ENCODE measurements at places on chromosomes 4 and X. TPM values are rescaled to one million over a fixed set of nuclear protein-coding genes. Genes with fewer than 3 reads are reported as not detected.

DNA sequence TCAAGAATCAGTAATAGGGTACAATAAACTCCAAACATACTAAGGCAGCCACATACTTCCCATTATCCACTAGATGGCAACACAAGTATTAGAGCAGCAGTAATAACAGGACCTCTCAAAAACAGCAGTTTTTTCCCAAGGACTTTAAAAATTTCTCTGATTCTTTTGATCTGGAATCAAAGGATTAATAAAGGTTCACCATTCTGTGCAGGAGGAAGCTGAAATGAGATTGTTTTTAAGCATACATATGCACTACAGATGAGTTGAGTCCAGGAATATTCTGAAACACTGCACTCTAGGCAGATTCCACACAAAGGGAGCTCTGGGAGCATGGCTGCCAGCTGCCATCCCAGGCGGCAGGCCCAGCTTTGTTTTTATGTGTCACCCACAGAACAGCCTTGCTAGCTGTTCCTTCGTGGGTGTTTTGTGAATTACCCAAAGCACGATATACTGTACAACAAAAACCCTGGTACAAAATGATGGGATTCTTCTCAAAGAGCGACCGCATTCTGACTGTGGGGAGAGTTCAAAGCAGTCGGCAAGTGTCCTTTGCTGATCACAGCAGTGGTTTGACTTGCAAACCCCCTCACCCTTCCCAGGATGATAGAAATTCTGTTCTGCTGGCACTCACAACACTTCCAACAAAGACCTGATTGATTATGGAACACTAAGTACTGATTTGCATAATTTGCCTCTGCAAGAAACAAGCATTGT, 61.0 kb downstream of the STX18 start:
- DNase-seq: no peak

DNA sequence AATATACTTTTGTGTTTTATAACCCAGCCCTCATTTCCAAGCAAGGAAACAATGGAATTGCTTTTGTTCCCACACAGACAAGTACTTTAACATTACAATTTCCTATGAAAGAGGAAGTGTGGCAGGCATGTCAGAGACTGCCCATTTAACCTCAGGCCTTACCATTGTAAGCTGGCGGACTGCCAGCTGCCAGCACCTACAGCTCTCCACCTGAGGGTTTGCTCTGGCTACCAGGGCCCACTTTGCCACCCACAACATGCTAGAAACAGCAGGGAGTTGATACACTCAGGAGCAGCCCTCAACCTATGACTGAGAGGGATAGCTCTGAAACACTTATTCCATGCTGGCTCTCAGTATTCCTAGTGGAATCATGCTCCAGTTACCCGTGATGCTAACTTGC, 152.3 kb upstream of the PRDX4 start:
- DNase-seq: no peak

DNA sequence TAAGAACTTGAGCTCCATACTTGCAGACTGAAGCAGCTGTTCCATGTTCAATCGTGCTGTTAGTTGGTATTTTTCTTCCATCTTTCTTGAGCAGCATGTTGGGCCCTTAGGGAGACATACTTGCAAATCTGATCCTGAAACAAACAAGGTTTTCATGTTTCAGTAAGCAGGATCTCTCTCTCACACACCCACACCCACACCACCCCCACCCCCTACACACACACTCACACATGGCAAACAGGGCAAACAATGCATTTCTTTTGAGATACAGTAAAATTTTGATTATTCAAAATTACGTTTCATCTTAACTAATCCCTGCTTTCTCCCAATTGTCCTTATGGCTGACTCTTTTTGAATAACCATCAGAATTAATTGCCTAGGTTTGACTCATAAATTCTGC, 32.3 kb downstream of the GPC3 start:
- DNase-seq: no peak

DNA sequence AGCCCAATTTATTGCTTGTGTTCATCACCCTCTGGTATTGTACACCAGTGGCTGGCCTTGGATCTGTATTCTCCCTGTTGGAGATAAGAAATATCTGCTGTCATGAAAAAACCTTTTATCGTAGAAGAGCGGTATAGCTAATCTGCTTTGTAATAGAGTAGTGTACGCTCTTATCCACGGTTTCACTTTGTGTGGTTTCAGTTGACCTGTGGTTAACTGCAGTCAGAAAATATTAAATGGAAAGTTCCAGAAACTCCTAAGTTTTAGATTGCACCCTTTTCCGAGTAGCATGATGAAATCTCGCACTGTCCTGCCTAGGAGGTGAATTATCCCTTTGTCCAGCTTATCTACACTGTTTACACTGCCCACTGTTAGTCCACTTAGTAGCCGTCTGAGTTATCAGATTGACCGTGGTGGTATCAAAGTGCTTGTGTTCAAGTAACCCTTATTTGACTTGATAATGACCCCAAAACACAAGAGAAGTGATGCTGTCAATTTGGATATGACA, 42.4 kb downstream of the KDM6A start:
- no peak for DNase-seq

- DNase-seq: no peak
These were observed 105.6 kb downstream of the AMELX start for GRCh38 chrX:11398785-11399184.

- no peak for DNase-seq
These were observed 57.1 kb upstream of the EFHC2 start for GRCh38 chrX:44400588-44400987.

DNA sequence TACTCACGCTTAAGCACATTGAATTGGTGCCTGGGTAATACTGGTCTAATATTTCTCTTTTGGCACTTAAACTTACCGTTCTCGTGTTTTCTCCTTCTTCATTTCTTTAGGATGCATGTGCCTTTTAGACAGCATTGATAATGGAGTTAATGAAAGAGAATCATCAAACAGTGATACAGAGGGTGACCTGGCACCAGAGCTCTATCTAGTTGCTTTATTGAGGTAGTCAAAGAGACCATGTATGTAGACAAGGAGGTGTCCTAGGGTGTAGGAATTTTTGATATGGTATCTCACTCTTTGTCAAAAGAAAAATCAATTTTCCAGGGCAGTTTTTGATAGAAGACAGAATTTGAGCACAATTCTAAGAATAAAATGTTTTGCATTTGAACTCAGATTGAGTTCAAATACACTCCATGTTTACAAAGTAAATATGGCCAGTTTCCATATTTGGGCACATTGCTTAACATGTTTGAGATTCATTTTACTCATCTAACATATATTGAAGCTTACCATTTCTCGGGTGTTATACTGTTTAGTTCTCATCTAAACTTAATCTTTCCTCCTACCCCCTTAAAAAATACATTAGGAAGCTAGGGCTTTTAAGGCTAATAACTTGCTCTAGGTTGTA, 92.0 kb downstream of the WWC2 start:
- no peak for DNase-seq

GRCh38 chrX:40385256-40385655, 195.5 kb upstream of the ATP6AP2 start:
- no peak for DNase-seq

GRCh38 chrX:35728481-35728880, 69.7 kb upstream of the MAGEB16 start:
- no peak for DNase-seq

DNA sequence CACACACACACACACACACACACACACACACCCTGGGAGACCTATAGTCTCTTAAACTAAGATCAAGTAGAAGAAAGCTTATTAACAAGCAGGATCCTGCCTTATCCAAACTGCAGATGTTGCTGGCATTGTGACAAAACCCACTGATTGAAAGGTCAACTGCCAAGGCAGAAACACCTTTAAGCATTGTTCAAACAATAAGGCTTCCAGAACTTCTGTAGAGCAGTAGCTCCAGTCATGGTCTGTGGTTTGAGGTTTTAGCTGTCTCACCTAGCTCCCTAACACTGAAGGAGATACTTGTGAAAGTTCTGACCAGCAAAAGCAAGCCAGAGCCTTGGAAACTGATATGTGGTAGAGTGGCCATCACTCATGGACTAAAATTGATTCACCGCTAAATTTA, 59.8 kb downstream of the PTCHD1 start:
- peak; percentile 22 for DNase-seq

GRCh38 chr4:87950493-87950892, 25.0 kb upstream of the SPP1 start:
- no peak for DNase-seq

DNA sequence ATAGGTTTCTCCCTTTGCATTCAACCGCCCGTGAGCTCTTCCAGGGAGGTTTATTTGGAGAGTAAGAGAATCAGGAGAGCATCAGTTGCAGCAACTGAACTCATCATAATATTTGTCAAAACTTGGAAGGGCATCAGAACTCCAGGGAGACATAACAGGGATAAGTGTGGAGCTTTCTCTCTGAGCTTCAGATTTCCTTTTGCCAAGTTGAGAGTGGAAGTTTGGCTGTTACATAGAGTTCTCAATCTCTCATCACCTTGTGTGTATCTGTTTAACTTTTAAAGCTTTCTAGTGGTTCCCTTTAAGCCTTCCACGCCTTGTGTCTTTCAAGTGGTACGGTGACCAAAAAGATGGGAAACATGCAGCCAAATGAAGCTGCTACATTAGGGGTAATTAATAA, 18.8 kb downstream of the BMP3 start:
- no peak for DNase-seq

GRCh38 chr4:88858752-88859151, 161.1 kb upstream of the NAP1L5 start:
- DNase-seq: no peak

- no peak for DNase-seq
These were observed 109.2 kb downstream of the ARHGAP10 start for GRCh38 chr4:147840838-147841738.

DNA sequence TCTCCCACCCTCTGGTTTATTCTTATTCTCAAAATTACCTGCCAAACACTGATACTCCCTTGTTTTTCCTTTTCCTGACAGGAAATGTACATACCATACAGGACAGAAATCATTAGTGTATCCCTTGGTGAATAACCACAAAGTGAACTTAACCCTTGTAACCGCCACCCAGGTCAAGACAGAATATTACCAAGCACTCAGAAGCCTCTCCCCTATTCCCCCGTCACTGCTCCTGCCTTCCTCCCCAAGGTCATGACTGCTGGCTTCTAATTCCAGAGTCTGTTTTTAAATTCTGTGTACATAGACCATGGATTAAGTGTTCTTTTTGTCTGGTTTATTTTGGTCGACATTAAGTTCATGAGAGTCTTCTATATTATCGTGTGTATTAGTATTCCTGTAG, 37.7 kb downstream of the HTT start:
- DNase-seq: no peak

GRCh38 chrX:65451663-65452062, 82.9 kb downstream of the LAS1L start:
- DNase-seq: peak; percentile 26

DNA sequence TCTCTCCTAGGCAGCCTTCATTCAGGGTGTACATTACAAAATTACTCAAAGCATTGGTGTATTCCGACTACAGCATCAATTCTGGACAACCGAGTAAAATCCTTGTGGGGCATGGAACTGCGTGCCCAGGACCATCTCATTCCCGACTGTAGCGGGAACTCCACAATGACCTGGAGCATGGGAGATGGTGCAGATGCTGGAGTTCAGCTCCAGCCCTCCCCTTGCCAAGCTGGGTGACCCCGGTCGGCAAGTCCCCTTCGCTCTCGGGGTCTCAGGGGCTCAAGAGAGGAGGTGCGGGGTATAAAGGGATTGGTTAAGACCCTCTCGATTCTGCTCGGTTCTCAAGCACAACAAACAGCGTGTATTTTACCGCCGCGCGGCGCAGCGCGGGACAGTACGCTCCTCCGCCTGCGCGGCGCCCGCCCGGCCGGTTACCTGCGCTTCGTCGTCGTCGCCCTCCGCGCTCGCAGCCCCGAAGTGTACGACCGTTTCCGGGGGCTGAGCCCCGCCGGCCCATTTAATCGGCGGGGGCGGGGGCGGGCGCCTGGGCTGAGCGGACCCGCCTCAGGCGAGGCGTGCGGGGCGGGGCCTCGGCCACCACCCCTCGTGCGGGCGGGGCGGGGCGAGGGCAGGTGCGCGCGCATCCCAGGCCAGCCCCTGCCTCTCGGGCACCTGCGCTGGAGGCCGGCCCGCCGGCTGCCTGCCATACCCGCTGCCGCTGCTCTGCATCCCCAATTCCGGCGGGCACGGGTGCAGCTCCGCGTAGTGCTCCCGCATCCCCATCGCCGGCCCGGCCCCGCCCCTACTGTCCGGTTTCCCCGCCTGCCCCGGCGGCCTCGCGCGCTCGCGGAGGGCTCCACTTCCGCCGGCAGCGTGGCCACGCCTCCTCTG, at the start of gene G6PD:
G6PD (minus strand) TSS at position 493 of the 891 bp plus-strand sequence. CDS start 691 bp downstream, outside the sequence.
- peak; percentile 71 for DNase-seq

DNA sequence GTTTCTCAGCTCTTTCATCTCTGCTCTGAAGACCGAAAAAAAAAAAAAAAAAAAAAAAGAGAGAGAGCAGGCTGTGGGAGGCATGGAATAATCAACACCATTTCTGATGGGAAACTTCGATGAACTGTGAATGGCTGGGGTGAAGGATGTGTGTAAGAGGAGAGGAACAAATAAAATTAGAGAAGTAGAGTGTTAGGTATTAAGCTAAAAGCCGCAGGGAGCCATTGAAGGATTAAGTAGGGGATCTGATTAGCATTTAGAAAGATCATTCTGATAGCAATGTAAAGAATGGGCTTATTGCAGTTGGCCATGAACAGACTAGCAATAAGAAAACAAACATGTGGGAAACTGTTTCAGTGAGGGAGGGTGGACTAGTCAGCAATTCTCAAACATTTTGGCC, 33.6 kb upstream of the JADE1 start:
- DNase-seq: no peak

GRCh38 chr4:80619070-80619674, 283.6 kb downstream of the CFAP299 start:
- DNase-seq: no peak

DNA sequence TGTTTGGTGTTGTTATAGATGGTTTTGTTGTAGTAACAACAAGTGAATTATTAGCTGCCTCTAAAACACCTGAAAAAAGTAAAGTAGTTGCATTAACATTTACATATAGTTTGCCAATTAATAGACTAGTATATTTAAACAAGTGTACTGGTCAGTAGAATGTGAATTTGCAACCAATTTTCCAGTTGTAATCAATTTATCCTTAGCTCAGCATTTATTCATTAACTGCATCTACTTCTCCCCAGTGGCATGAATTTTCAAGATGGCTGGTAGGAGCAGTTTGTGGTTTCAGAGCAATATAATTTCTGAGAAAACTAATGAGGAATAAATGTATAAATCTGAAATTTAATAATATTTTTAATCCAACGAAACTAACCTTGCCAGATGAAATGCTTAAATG, 37.9 kb downstream of the EMCN start:
- no peak for DNase-seq

GRCh38 chr4:8387615-8388527, 52.7 kb downstream of the ACOX3 start:
- no peak for DNase-seq

Gene MAGEB16
- not detected for total RNA-seq

Gene ZAR1
- total RNA-seq: not detected

Gene DGKK
- not detected for total RNA-seq

Gene OTUD4
- 33.2 TPM for total RNA-seq

Gene MGAT4D
- total RNA-seq: not detected

Gene GLUD2
- total RNA-seq: 0.30 TPM

Gene RNF175
- not detected for total RNA-seq

Gene LRP2BP
- 0.42 TPM for total RNA-seq

Data from colonic mucosa (tissue), 4 donors.